Osteocyte (in vitro differentiated cells): ENCODE measurements at places on chromosomes 5 and 9.
A peak's percentile ranks its signal among the peaks of the same experiment; 100 is the strongest.

GRCh38 chr9:108002371-108002956 is 512.9 kb upstream of the KLF4 start:
- DNase-seq, result no peak

- no peak for DNase-seq
Observed at GRCh38 chr5:88954511-88954910, 71.5 kb upstream of the MEF2C start.

DNA sequence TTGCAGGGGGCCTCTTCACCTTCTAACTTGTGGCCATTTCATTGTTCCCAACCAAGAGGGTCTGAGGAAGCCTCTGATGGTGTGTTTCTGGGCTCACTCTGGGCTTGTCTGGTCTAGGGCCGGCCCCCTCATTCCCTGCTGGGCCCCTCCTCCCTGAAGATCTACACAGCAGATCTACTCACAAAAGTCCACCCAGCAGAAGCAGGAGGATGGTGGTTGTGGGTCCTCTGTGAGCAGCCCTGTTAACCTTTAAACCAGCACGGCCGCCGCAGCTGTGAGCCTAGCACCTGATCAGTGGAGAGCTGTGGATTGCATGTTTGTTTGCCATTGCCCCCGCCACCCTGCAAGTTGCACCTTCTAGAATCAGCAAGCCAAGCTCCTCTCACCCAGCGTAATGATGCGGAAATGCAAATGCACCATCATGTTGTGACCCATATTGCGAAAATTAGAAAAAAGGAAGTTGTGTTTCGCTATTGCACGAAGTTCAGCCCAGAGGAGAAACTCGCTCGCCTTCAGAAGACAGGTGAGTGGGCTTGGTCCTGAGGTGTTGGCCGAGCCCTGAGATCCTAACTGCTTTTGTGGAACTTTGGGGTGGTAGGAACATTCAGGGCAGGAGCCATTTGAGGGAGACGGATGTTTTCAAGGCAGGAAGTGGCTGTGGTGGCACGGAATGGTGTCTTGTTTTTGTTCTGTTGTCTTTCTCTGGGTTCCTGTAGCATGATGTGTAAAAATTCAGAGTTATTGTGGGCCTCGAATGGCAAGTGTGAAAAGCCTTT is 16.7 kb downstream of the FGD3 start:
- no peak for DNase-seq

DNA sequence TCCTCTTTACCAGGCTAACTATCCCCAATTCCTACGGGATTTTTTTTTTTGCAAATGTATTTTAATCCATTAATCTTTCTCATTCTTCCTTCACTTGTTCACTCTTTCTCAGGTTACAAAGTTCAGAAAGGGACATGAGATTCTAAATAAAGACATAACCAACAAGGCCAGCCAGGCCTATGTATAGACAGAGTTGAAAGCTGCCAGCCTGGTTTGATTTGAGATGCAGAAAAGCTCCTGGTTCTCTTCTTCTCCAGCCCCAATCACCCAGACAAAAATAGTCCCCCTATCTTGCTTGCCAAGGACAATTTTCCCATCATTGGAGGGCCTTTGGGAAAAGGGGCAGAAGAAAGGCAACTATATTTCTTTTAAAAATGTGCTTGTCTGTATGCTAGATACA is 398.8 kb downstream of the NFIB start:
- no peak for DNase-seq

DNA sequence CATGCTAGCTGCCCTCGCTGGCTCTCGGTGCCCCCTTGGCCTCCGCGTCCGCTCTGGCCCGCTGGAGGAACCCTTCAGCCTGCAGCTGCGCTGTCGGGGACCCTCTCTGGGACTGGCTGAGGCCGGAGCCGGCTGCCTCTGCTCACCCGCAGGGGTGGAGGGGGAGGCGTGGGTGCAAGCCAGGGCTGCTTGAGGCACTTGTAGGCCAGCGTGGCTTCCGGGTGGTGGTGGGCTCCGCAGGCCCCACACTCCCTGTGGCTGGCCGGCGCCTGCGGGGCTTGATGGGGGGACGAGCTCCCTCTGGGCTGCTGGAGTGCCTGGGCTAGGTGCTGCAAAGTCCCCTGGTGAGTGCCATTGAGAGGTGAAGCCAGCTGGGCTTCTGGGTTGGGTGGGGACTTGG is 429.6 kb downstream of the LRRC70 start:
- DNase-seq, result no peak

- DNase-seq, result no peak
Observed at GRCh38 chr5:67591491-67591890, 394.9 kb upstream of the CD180 start.

DNA sequence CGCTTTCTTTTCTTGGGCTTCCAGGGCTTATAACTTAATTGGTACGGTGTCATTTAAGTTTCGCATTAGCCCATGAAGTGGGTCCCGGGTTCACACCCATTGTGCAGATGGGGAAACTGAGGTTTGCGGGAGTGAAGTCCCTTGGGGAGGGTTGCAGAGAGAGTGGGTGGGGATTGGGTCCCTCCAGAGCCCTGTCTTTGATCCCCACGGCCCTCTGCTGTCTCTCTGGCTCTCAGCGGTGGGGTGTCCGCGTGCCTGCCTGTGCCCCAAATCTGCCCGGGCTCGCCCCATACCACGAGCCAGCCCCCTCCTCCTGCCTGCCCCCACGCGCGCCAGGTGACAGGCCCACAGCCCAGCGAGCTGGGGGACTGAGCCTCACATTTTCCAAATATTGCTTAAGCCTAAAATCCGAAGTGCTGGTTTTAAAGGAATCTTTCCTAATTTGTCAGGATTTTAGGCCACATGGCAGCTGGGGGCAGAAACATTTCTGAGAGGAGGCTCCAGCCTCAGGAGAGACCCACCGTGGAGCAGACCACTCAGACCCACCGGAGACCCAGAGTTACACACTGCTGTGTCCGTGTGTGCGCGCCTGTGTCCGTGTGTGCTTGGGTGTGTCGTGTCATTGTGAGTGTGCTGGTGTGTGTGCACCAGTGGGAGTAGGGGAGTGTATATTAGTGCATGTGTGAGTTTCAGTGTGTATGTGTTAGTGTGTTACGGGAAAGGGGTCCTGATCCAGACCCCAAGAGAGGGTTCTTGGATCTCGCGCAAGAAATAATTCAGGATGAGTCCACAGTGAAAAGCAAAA is 159.5 kb upstream of the IER5L start:
- no peak for DNase-seq

- no peak for DNase-seq
Observed at GRCh38 chr9:42378418-42378815, 195.0 kb downstream of the SPATA31A6 start.

DNA sequence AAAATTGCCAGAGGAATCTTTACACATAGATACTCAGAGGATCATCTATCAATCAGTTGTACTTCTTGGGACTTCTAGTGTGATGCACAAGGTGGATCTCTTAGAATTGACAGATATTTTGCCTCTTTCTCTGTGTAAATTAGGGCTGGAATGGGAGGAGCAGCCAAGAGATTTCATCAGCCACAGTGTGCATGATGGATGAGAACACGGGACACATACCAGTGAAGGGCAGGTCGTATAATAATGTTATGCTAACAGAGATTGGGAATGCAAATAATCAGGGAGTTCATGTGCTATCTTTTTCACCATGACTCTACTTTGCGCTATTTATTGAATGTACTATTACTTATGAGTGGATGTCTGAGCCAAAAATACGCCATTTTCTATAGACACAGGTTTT is 43.3 kb upstream of the ISOC1 start:
- no peak for DNase-seq

- DNase-seq, result no peak
Observed at GRCh38 chr9:137506702-137507171, 43.5 kb downstream of the PNPLA7 start.

DNA sequence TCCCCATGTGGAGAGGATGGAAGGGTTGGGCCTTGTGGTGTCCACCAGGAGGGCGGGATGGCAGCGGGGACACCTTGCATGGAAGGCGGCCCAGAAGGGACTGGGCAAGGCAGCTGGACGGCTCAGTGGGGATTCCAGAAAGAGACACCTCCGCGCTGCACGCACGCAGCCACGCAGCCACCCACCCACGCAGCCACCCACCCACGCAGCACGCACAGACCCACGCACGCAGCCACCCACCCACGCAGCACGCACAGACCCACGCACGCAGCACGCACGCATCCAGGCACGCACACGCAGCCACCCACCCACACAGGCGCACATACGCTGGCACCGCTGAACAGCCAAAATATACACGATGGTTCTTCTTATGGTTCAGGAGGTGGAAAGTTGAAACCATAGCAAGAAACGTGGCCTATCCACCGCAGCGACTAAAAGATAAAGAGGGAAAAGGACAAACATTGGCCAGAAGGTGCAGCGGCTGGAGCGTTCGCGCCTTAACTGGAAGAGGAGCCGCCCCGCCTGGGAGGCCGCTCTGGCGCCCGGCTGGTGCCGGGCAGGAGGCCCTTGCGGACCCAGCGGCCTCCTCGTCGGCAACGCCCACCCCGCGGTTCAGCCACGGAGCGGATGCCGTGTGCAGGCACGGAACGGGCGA is 22.2 kb upstream of the EXOC3 start:
- no peak for DNase-seq

DNA sequence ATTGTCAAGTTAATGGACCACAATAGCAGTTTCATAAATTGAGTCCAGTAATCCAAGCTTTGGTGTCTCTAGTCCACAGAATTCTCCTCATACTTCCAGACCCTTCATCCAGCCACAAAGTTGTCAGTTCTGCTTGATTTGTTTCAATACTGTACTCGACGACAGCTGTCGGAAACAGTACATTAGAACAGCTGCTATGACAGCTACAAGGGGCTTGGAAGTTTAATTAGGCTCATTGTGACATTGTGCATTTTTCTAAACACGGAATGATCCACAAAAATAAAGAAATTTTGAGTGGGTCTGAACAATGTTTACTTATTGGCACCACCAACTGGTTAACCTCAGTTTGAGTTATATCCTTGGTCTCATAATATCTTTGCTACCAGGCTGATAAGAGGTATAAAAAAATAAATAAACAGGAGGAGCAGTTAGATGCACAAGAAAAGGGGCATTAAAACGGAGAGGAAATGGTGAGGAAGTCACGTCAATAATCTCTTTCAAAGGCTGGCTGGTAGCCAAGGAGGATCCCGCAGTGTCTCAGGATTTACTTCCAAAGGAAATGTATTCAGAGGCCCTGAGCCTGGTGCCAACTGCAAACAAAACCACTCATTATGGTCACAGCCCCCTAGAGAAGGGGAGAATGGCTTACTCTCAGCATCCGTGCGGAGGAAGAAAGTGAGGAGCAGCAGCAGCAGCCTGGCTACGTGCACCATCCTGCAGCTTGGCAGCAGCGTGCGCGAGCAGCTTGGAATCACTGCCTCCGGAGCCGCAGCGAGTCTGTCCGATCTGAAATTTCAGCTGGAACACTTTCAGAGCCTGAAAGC is 933.8 kb upstream of the DMAC1 start:
- no peak for DNase-seq

GRCh38 chr5:11174591-11174990 is 413.6 kb upstream of the DAP start:
- no peak for DNase-seq

DNA sequence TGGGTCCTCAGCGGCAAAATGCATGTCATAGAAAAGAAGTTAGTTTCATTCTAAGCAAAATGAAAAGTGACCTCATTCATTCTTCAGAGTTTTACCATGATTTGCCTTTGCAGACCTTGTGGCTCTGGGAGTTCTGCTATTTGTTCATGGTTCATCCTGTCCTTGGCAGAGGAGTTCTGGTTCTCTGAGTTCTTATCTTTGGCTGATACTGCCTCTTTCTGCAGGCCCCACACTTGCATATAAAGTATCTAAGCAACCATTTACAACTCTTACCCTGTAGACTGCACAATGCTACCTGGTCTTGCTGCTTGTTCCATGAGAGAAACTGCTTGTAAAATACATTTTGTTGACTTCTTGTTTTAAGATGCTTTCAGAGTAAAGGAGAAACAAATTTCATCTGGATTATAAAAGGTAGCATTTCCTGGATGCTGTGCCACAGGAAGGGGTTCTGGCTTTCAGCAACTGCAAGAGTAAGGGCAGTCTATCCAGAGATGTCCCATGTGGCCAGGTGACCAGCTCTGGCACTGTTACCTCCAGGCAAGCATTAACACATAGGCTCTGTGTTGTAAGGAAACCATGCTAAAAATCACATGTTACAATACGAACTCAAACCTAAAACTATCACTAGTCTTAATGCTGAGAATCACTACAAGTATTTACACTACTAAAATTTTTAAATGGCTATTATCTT is 513.2 kb downstream of the SPOCK1 start:
- no peak for DNase-seq

DNA sequence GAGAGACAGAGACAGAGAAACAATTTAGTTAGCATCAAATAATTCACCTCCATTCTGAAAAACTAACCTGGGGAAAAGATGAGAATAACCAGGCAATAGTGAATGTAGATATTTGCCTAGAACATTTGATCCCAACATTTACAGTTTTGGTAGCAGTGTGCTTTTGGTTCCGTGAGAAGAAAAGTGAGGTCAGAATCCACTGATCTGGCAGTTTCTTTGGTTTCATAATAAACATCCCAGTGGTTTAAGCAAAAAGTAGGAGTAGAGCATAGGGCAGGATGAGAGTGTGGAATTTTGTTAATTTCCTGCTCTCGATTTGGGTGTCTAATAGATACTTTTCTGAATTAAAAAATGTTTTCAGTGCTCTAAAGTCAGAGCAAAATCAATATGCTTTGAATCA is 887.0 kb downstream of the NR2F1-AS1 start:
- DNase-seq, result no peak

- no peak for DNase-seq
Observed at GRCh38 chr5:132364319-132364718, 5.2 kb upstream of the SLC22A5 start.

GRCh38 chr9:106954974-106955850 is 92.2 kb downstream of the ZNF462 start:
- DNase-seq, result no peak

GRCh38 chr9:134705786-134706185 is 64.2 kb downstream of the COL5A1 start:
- DNase-seq, result no peak

- DNase-seq, result no peak
Observed at GRCh38 chr5:163569284-163569683, 63.9 kb downstream of the MAT2B start.

GRCh38 chr5:61625681-61626621 is 293.9 kb downstream of the ZSWIM6 start:
- DNase-seq, result no peak

- DNase-seq, result no peak
Observed at GRCh38 chr9:122657527-122657926, at the start of gene OR1B1. Gene OR1B1 (minus strand): TSS chr9:122657627.

DNA sequence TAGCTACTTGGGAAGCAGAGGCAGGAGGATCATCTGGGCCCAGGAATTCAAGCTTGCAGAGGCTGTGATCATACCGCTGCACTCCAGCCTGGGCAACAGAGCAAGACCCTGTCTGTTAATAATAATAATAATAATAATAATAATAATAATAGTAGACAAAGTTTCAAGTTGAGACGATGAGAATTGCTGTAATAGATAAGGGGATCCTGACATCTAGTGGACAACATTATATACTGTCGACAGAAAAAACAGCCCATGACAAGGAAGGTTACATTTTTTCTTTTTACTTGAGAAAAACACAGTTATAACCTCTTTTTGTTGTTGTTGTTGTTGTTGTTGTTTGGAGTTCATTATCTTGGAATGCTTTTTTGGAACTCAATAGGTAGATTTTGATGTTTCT is 35.3 kb downstream of the NDFIP1 start:
- DNase-seq, result no peak

GRCh38 chr5:128537221-128537999 is 635 bp downstream of the FBN2 start:
- DNase-seq, result peak; percentile 85
